NCI-H187 treated with DMSO at 0.1 percent for 48 hours (cell line): ENCODE measurements at places on chromosomes 5 and 9.

GRCh38 chr5:92939428-92939827 is 641.6 kb downstream of the NR2F1-AS1 start:
- DNase-seq: no peak

DNA sequence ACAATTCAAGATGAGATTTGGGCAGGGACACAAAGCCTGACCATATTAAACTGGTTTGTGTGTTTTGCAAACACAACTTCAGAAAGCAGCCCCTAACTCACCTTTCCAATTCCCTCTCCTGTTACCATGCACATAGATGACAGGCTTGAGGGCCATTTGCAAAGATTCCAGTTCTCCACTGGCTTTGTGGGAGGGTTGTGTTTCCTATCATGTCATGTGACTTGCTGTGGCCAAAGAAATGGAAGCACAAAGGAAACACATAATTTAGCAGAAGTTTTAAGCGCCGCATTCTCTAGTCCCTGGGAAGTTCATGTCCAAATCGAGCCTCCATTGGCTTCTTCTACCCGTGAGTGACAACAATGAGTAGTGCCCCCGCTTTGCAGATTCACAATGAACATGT is 57.9 kb upstream of the CDH6 start:
- no peak for DNase-seq

- DNase-seq: no peak
Measured at GRCh38 chr9:3348169-3348568, 177.6 kb downstream of the RFX3 start.

DNA sequence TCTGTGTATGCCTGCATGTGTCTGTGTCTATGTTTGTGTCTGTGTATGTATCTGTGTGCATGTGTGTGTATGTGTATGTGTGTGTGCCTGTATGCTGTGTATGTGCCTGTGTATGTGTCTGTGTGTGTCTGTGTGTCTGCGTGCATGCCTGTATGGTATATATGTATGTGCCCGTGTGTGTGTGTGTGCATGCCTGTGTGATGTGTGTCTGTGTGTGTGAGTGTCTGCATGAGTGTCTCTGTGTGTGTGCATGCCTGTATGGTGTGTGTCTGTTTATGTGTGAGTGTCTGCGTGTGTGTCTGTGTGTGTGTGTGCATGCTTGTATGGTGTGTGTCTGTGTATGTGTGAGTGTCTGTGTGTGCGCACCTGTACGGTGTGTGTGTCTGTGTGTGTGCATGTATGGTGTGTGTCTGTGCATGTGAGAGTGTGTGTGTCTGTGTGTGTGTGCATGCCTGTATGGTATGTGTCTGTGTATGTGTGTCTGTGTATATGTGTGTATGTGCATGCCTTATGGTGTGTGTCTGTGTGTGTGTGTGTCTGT is 137.1 kb upstream of the IRX2 start:
- DNase-seq: no peak

GRCh38 chr9:113941526-113941925 is 65.4 kb downstream of the ZNF618 start:
- DNase-seq: no peak

DNA sequence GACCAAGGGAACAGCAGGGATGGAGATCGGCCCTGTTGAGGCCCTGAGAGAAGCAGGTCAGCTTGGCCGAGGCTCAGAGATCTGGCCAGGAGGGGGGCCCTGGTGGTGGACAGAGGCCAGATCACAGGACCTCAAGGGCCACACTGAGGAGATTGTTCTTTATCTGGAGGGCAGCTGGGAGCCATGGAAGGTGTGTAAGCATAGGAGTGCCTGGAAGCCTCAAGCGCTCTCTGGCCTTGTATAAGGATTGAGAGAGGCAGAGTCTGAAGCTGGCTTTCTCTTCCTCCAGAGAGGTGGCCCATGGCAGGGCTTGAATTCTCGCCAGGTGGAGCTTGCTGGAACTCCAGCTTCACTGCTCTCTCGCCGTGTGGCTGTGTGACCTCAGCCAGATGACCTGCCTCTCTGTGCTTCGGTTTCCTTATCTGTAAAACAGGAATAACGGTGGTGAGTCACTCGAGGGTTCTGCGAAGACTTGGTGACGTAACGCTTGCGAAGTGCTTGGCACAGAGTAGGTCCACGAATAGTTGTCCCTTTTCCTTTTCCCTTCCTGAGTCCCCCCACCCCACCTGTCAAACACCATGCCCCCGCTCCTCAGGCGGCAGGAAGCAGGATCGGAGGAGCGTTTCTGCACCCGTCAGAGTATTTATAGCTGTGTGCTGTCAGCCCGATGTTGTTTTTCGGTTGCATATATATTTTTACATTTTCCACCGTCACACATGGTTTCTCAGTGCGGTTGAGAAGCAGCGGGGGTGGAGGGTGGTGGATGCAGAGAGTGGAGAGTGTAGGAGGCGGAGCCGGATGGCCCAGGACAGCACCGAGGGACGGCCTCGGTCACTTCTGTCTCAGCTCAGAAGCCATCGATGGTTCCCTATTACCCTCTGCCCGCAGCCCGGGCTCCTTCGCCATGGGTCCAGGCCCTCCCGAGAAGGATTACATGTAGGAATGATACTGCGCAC is 17.0 kb upstream of the CRB2 start:
- no peak for DNase-seq

DNA sequence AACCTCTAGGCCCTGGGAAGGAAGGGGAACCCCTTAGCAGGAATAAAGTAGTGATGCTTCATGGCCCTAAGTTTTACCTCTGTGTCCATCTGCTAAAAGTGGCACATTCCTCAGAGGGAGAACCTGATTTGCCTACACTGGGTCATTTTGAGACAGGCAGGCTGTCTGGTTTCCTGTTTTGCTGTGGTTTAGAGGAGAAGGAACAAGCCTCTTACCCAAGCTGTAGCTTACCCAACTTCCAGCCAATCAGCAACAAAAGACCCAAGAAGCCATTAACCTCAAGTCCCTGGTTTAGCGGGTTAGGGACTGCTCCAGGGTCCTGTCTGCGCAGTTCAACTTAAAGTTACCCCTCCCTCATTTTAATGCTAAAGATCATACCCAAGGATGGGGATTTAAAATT is 411.0 kb downstream of the MAT2B start:
- no peak for DNase-seq

GRCh38 chr9:11319538-11319937 is 706.7 kb upstream of the PTPRD start:
- DNase-seq: no peak

GRCh38 chr9:69474821-69475220 is 149.8 kb downstream of the ENTREP1 start:
- no peak for DNase-seq

DNA sequence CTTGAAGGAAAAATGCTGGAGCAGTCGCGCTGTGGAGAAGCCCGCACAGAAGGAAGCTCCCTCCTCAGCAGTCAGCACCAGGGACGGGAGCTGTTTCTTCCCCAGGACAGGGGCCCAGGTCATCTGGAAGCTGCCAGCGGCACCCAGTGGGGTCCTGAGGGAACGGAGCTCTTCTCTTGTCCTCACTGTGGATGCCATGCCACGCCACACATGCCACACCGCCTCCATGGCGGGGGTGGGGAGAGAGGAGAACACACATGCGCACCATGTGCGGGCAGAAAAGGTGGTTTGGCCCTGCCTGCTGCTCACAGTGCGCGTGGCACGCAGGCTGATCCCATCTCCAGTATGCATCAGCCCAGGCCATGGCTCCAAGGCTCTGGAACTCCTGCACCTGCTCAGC is 41.7 kb upstream of the ZNF354B start:
- DNase-seq: no peak
